Ammon's horn (tissue), 1 donor: ENCODE measurements at places on chromosomes 5 and 9.

DNA sequence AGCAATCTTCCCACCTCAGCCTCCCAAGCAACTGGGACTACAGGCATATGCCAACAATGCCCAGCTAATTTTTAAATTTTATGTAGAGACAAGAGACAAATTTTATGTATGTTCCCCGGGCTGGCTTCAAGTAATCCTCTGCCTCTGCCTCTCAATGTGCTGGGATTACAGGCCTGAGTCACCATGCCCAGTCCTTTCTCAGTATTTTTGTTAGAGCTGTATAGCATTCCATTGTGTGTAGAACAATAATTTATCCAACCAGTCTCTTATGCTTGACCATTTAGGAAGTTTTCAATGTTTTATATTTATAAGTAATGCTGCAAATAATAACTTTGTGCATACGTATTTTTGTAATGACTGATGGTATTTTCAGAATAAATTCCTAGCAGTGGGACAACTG lies 38.9 kb upstream of the CTXN3 start:
- DNase-seq = no peak

- no peak for DNase-seq
Observed at GRCh38 chr9:23811633-23812032, 14.4 kb downstream of the ELAVL2 start.

GRCh38 chr9:99187311-99187710 lies 34.4 kb downstream of the ALG2 start:
- DNase-seq = no peak

DNA sequence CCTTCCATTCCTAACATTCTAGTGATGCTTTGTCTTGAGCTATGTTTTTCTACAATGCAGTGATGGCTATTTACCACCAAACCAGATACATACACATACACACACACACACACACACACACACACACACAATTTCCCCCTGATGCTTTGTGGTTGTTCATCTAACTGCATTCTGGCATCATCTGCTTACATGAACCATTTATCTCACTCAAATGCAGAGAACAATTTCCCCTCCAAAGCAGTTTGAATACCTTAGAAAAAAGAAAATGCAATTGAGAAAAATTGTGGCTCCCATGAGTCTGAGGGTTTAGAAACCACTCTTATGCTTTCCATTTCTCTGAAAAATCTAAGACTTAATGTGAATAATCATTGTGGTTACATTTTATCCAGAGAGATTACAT lies 1024.8 kb downstream of the TLE4 start:
- no peak for DNase-seq

DNA sequence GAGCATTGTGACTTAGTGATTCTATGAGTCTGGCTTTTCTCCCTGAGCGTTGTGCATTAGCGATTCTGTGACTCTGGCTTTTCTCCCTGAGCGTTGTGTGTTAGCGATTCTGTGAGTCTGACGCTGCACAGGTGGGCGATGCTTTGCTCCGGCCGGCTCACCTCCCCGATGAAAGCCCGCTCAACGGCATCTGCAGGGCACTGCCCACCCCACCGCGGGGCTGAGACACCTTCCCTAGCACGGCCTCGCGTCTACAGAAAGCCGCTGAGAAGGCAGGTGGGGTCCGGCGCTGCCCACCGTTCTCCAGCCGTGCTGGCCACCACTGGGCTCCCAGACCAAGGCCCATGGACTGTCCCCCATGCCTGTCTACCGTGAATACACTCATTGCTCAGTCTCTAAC lies 12.8 kb upstream of the SLC9A3 start:
- DNase-seq = no peak

DNA sequence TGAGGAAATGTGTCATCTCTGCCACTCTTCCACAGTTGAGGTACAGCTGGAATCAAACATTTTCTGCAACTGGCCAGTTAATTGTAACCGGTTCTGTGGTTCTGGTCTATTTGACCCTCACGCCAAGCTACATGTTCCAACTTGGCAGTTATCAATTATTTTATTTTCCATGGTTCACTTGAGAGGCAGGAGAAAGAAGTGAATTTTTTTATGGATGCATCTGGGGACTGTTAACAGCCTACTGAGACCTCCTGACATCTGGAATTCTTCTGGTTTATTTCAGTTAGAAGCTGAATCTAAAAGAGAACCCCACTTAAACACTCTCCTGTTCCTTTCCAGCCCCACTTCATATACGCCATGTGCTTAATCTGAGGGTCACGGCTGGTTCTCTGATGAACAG lies 372.3 kb downstream of the DNAH5 start:
- no peak for DNase-seq

GRCh38 chr9:97039514-97039860 lies 545 bp upstream of the CTSV start:
- no peak for DNase-seq

DNA sequence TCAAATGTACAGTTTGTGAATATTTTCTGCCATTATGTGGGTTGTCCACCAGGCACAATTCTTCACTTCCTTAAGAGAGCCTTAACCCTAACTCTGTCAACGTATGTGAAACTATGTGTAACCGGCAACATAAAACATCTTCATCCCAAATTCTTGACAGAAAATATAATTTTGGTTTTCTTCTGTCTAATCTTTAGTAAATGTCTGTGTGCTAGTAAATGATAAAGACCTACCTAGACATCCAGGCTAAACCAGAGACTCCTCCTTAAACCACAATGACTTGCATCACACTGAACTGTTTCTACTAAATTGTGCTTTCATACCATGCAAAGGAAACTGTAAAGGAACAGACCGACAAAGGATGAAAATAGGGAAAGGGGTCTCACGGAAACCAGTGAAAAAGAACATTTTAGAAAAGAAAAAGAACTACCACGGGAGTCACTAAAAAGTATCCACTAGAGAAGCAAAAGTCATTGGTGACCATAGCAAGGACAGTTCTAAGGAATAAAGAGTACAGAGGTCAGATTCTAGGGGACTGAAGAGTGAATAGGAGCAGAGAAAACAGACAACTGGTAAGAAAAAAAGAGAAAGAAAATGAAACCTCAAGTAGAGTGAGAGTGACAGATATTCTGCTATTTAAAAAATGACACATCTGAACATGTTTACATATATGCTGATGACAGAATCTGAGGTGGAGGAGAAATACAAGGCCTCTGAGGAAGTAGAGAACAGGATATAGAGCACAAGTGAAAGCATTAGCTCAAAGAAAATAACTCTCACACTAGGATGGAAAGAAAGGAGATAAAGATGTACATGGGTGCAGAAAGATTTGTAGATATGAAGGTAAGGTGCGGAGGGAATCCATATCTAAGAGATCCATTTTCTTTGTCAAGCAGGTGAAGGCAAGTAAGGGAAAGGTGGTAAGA lies 49.4 kb downstream of the FNIP1 start:
- DNase-seq = no peak

DNA sequence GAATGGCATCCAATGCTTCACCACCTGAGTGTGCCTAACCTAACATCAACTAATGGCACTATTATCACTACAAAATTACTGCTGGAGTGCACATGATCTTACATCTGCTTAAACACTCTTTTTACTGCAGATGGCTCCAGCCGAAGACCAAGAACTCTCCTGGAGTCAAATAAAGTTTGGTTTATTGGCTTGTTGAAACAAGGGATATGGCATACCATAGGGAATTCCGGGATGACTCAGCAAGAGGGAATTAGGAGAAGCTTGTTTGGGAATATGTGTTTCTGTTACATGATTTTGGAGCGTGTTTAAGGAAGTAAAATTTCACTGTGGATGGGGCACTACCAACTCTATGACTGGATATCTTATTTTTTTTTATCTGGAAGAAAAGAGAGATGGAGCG lies 872.6 kb downstream of the DTWD2 start:
- no peak for DNase-seq

DNA sequence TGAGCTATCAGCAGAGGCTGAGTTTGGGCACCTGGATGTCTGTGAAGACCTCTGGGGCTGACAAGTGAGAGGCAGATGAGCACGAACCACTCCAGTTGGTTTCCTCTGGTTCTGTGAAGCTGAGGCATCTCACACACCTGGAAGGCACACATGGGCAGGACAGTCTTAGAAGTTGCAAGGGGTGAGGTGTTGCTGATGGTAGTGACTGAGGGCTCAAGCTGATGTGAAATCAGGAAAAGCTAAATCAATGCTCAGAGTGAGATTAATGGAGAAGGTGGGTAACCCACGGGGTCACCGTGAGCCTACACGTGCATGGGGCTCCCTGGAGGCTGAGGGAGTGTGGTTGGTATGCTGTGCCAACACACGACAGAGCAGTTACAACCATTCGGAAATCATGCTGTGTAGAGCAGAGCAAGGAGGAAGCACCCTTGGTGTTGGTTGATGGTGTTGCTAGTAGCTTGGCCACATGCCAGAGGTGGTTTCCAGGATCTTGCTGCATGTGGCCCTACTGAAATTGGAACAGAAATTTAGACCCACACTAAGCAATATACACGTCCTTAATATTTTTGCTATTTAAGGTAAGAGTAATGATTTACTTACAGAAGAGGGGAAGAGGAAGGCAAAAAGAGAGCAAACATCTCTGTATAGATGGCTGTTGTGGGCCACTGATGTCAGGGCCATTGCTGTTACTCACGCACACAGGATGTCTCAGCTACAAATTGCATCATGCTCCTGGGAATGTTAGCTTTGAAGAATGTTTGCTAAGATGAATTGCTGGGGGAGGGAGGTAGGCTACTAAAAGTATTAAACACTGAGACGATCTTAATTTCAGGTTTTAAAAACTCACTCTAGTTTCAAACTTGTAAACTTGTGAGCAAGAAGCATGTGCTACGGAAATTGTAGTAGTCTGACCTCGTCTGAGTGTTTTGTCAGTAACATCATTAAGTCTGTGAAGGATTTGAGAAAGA lies 170.5 kb downstream of the ARHGEF28 start:
- DNase-seq = no peak
